Psoas muscle (tissue), 8 donors: ENCODE measurements at places on chromosomes 1 and 21.

GRCh38 chr21:42656872-42657271, 3.5 kb downstream of the PDE9A start:
- no peak for DNase-seq

DNA sequence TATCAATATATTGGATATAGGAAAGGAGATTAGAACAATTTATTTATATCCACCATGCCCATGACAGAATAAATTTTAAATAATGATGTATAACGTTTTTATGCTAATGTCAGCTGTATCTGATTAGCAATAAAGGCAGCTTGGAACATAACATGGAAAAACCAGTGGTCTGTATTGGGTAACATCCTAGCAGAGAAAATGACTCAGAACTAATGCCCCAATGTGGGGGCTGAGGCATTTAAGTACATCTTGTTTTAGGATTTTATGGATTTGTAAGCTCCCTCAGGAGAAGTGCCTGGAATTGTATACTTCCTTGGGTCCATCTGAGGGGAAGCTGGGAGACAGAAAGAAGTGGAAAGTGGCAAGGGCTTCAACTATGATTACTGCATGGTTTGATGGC, 82.3 kb downstream of the HMCN1 start:
- DNase-seq, result no peak

DNA sequence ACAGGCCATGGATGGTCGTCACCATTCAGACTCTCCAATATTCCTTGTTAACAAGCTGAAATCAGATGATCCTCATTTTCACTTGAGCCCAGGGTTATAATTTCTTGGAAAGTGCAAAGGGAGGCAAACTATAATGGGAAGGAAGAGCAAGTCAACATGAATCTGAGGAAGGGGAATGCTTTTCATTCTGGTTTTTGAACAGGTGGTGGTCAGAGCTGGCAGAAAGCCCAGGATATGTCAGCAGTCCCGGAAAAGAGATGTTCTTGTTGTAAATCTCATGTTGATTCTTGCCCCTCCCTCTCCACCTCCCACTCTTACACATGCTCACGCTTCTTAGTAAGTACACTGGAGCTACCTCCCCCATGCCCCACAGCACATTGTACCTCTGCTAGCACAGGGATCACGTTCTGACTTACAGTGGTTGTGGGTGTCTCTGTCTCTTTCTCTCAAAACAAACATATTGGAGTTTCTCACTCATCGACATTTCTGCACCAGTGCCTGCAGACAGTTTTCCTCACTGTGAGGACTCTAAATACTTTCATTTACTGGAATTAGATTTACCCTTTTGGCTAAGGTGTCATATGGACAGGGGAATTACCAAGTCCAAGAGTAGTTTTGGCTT, 77.6 kb downstream of the XCL2 start:
- DNase-seq, result peak; percentile 16

DNA sequence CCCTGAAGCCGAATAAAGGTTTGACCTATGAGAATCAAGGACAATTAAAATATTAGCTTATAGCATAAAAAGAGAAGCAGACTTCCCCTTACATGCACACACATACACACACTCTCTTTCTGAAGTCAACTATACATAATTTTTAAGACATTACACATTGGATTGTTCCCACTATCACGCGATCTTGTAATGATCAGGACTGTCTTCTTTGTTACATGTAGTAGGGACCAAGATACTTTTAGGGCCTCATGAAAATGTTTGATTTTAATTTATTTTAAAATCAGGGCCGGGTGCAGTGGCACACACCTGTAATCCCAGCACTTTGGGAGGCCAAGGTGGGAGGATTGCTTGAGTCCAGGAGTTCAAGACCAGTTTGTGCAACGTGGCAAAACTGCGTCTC, 16.4 kb upstream of the IRF2BP2 start:
- DNase-seq, result no peak

DNA sequence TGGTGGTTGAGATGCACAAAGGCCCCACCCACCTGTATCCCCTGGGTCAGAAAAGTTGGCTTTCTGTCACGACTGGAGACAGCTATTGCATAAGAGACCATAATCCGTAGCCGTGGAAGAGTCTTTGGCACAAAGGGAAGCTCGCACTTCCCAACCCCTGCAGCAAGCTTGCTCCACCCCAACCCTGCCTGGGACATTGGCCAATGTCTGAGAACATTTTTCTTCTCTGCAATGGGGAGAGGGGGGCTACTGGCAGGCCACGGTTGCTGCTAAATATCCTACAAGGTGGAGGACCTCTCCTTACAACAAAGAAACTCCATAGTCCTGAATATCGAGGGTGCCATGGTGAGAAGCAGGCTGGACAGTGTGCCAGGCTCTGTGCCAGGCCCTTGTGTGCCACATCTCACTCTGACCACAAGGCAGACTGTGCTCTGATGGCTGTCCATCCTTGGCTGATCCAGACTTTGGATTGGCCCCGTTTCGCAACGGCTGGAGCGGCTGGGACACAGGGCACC, 104.1 kb downstream of the CSMD2 start:
- DNase-seq, result peak; percentile 47
